COLO829 (cell line): ENCODE measurements at places on chromosomes 5 and 9.

- no peak for DNase-seq
Observed at GRCh38 chr9:106796771-106797170, 66.2 kb upstream of the ZNF462 start.

GRCh38 chr5:1108865-1109174 is 3.0 kb downstream of the SLC12A7 start:
- no peak for DNase-seq

GRCh38 chr5:42043400-42043799 is 118.3 kb downstream of the FBXO4 start:
- DNase-seq = no peak

DNA sequence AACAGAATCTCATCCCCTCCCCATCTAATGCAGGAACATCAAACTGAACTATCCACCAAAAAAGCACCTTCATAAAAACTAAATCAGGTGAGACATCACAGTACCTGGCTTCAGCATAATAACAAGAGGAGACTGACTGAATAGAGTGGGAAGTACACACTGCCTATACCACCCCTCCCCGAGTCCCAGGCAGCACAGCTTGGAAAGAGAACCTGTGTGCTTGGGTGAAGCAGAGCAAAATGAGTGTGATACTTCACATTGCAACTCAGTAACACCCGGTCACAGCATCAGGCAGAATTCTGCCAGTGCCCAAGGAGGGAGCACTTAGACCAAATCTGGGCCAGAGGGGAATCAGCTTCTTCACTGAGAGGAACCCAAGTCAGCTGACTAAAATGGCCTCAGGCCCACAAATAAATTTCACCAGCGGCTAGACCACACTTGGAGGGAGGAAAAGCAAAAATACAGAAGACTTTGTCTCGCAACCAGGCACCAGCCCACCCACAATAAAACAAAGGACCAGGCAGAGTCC is 69.3 kb upstream of the OR2K2 start:
- no peak for DNase-seq

DNA sequence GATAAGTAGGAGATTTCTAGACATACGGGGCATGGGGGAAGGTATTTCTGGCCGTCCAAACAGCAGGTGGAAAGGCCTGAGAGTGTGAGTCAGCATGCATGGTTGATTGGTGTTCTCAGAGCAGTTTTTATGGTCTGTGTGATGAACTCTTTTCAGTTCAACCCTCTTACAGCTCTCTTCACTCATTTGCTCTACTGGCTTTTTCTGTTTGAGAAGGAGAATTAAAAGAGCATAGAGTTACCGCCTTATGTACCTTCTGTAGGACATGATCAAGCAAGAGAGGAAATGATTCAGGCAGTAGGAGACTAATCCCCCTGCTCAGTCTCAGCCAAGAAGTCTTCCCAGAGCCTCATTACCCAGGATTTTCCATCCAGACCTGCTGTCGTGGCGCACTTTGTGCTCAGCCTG is 92.4 kb downstream of the PRDM6 start:
- no peak for DNase-seq

- DNase-seq = no peak
Observed at GRCh38 chr5:148839960-148840359, 13.5 kb downstream of the ADRB2 start.

DNA sequence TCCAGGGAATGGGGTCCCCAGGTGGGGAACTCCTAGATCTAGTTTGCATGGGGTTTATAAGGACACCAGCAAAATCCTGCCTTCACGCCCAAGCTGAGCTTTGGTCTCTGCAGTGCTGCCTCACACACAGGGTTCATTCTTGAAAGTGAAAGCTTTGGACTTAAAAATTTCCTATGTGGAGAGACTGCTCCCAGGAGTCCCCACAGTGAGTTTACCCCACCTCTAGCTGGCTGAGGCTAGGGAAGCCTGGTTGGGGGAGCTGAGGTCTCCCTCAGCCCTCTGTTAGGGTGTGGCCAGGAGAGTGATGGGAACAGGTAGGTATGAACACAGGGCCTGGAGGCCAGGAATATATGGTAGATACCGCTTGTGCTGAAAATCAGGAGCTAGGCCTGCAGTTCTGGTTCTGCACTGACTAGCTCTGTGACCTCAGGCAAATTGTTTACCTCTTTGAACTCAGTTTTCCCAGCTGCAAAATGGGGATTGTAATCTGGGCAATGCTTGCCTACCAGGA is 41.5 kb upstream of the LARP1 start:
- no peak for DNase-seq

GRCh38 chr9:86940774-86941173 is 6.5 kb downstream of the GAS1 start:
- DNase-seq = no peak

DNA sequence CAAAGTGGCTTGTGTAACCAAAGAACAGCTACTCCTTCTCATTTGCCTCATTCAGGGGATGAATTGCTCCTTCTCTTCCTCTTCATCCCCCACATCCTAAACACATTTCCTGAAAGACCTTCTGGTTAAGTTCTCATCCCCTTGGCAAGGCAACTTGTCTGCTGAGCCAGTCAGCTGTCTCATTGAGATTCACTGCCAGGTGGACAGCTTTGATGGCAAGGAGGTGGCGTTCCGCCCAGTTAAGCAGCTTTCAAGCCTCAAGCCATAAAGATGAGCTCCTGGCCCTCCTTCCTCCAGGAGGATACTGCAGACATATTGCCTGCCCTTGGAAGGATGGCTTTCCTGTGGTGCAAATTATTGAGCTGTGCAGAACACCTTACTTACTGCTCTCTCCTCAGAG is 448.6 kb upstream of the MPDZ start:
- no peak for DNase-seq

- no peak for DNase-seq
Observed at GRCh38 chr5:100779669-100780375, 123.3 kb downstream of the ST8SIA4 start.

DNA sequence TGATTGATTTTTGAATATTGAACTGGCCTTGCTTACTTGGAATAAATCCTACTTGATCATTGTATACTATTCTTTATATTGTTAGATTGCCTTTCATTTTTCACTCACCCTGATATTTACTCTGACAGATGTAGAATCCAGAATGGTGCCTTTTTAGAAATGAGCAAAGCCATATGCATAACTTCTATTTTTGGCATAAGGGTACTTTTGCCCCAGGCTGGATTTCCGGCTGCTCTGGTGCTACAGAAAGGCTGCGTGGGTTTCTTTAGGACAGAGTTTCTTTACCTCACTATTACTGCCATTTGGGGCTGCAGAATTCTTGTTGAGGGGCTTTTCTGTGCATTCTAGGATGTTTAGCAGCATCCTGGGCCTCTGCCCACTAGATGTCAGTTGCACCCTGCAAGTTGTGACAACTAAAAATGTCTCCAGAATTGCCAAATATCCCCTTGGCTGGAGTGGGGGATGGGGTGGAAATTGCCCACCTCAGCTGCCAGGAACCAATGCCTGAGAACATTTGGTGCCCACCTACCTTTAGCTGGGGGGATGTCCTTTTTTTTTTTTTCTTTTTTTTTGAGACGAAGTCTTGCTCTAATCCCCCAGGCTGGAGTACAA is 50.1 kb downstream of the SLC36A1 start:
- no peak for DNase-seq

DNA sequence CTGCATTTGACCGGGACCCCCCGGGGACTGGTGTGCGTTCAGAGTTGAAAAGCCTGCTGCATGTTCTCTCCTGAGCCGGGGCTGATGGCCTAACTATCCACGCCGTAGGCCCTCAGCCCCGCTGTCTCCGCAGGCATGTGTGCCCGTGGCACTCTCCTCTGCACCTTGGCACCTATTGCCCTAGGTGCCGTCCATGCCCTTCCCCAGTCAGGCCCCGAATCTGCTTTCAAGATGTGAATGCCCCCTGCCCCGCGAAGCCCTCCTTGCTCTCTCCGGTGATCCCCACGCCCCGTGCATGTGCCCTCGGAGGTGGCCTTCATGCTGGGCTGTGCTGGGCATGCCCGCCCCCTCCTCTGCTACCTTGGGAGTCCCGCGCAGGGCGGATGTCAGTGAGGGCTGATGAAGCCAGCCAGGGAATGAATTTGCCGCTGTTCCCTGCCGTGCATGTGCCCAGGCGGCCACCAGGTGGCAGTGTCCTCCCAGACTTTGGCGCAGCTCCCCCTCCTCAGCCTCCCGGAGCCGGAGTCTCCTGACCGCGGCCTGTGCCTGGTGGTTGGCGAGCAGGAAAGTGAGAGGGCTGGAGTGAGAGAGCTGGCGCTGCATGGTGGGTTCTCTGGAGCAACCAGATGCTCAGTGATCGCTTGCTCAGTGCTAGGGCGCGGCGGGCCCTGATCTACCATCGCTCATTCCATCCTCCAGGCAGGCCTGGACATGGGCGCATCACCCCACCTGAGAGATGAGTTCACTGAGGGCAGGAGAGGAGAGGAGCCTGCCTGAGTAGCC is 112.9 kb upstream of the LMX1B start:
- peak; percentile 75 for DNase-seq

DNA sequence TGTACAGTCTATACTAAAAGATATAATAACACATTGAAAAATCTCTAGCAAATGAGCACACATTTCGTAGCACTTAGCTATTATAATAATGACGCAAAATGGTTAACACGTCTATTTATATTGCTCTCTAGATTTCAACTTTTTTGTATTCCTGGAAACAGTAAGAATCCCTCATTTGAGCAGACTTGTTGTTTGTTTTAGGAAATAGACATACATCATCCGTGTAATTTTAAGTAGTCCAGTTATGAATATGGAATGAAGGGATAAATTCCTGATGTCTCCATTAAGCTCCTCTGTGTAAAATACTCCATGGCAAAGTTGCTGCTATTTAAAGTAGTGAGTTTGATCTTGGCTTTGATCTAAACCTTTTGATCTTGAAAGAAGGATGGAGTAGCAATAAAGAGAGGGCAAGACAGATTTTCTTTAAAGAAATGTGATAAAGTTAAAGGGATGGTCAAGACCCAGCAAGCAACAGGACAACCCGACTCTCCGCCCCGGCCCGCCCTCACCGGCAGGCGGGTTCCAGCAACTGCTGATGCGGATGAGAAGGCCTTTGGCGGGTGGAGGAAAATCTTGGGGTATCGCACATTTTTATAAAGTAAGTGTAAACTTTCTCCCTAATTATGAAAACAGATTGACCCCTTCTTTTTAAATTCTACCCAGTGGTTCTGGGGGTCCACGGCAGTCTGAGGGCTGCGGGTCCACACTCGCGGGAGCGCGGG is 277.4 kb downstream of the AOPEP start:
- no peak for DNase-seq

GRCh38 chr9:15227491-15227890 is 79.5 kb downstream of the TTC39B start:
- DNase-seq = no peak

- DNase-seq = no peak
Observed at GRCh38 chr9:119216651-119217331, 152.4 kb downstream of the BRINP1 start.

DNA sequence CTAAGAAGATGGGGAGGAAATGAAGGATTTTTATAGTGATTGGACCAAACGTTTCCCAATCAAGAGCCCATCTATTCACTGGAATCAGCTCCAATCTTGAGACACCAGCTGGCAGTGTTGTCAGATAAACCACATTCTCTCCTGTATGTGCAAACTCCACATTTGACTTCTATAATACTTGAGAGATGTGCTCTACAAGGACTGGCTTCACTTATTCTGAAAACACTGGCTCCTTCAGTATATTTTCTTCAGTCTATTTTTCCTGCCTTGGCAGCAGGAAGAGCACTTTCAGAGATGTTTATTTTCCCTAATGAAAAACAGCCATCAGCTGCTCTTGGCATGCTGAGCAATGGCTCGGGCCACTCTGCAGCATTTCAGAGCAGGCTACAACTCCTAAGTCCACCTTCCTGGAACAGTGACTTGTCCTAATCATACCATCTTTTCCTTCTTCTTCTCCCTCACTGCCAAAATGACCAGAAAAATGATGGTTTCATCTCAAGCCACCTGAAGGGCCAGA is 96.9 kb upstream of the FSTL4 start:
- DNase-seq = no peak

DNA sequence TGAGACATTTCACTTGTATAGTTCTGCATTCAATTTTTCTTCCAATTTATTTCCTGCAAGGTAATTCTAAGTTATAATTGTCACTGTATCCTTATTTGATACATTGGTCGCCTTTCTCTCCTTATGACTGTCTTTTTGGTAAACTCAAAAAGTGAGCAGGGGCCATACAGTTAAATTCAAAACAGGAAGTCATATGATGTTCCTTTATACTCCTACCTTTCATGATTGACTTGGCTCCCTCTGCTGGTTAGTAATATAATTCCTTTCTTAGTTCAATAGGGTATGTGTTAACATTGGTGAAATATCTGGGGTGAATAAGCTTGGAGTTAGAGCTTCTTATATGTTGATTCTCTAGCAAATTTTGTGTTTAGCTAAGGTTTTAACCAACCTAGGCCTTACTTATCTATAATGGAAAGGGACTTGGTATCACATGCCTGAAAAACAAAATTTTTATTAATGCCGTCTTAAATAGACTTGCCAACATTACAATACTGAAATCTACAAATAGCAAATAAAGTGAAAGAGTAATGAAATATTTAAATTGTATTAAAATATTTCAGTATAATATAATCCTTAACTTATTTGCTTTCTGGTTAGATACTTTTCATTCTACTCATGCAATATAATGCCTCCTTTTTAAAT is 6.0 kb upstream of the NIPBL start:
- DNase-seq = peak; percentile 35

DNA sequence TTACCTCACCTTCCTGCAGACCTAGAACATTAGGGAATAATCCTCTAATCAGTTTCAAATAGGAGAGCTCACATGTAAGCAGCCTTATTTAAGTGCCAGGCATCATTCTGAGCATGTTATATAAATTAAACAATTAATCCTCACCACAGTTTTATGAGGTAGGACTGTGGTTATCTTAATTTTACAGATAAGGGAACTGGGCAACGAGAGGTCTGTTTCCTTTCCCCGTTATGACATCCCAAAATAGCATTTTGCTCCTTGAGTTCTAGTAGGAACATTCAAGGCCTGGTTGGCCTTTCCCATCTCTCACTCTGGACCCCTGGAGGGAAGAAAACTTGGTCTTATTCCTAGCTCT is 19.1 kb upstream of the IFNB1 start:
- no peak for DNase-seq

DNA sequence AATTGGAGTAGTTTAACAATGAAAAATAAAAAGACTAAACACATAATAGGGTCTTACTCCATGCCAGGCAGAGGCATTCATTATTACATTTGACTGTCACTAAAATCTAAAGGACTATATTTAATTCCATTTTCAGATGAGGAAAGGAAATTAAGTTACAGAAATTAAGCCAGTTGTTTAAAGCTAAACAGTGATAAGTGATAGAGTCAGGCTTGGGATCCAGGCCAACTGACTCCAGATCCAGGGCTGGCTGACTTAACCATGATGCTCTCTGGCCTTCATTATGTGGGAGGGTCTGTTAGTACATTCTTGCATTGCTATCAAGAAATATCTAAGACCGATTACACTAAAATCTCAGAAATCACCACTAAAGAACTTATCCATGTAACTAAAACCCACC is 107.2 kb downstream of the ARHGEF28 start:
- no peak for DNase-seq

- DNase-seq = no peak
Observed at GRCh38 chr5:171614511-171614910, 171.1 kb upstream of the SMIM23 start.

DNA sequence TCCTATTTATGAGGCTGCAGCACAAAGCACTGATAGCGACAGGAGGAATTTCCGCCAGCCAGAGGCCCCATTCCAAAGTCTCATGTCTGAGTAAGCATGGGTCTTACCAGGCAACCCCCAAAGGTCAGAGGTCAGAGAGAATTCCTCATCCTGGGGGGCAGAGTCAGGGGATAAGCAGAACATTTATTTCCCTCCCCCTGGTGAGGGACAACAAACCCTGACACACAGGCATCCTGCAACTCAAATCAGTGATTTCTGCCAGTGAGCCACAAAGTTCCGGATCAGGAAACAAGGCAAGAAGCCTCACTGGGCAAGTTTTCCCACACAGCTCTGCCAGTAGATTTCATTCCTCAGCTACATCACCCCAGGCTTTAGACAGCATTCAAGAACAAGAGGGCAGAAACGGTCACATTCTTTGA is 37.0 kb downstream of the ADAMTS12 start:
- DNase-seq = no peak
